Mesendoderm (in vitro differentiated cells): ENCODE measurements at places on chromosomes 13 and 19.

DNA sequence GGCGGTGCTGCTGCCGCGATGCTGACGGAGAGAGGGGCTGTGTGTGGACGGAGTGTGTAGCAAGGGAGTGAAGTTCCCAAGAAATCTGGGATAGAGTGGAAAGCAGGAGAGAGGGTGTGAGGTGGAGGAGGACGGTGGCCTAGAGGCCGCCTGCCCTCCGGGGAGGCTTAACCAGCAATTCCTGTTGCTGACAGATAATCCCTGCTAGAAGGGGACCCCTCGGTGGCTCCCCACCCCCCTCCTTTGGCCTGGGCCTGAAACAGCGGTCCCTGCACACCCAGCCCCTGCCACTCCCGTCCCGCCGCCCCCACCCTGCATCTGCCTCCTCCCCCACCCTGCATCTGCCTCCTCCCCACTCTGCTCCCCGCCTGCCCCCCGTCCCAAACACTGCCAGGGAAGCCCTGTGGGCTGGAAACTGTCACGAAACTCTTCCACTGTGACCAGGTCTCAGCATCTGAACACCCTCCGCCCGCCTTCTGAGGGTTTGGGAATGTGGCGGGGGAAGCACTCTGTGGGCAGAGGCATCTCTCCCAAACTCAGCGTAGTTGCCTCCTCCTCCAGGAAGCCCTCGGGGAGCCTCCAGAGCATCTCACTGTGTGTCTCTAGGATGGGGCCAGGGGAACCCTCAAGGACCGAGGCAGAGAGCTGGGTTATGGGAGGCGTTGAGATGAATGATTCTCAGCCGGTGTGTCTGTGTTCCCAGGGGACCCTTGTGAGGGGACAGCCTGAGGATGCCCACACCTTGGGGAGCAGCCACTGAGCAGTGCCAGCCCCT lies 17.1 kb upstream of the MATK start:
- no peaks in the 10 kb centered on the region for H3K4me1 ChIP-seq
- H3K36me3 ChIP-seq = no peaks in the 10 kb centered on the region
- no peak for DNase-seq
- no peak overlapping the region for H3K27ac ChIP-seq

- peak within 1 kb of the TSS; percentile 50 for H3K4me3 ChIP-seq
- peak within 1 kb of the TSS; percentile 85 for H3K27ac ChIP-seq
- H3K36me3 ChIP-seq = no peaks in the 10 kb centered on the region
- no peaks in the 10 kb centered on the region for H3K4me1 ChIP-seq
- H3K27me3 ChIP-seq = no peaks in the 10 kb centered on the region
Observed at GRCh38 chr13:36297366-36298338, at the start of gene CCDC169. CCDC169 (minus strand) TSS chr13:36297814; CDS start chr13:36297719, 95 bp downstream.

DNA sequence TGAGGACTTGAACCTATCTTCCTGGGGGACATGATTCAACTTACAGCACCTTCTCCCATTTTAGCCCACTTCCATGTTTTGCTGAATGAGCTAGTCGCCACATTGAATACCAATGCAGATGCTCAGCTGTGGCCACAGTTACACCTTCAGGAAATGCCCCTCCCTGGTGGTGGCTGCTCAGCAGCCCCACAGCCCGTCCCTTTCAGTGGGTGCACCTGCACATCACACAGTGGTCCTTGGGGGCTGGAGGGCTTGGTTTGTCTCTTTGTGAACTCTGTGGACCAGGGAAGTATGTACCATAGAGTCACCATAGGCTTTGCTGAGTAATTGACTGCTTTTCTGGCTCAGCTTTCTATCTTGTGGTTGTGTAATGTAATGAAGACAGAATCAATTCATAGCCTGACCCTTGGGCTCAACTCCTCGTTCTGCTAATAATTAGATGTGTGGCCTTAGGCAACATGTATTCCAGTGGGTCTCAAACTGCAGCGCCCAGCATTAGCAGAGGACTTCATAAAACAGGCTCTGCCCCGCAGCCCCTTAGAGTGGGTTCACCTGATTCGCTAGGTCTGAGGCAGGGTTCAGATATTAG lies 48.1 kb upstream of the FARP1 start:
- H3K27me3 ChIP-seq = no peaks in the 10 kb centered on the region
- H3K27ac ChIP-seq = no peak overlapping the region
- H3K4me3 ChIP-seq = no peak overlapping the region
- H3K36me3 ChIP-seq = no peaks in the 10 kb centered on the region
- H3K4me1 ChIP-seq = no peaks in the 10 kb centered on the region
- DNase-seq = no peak

DNA sequence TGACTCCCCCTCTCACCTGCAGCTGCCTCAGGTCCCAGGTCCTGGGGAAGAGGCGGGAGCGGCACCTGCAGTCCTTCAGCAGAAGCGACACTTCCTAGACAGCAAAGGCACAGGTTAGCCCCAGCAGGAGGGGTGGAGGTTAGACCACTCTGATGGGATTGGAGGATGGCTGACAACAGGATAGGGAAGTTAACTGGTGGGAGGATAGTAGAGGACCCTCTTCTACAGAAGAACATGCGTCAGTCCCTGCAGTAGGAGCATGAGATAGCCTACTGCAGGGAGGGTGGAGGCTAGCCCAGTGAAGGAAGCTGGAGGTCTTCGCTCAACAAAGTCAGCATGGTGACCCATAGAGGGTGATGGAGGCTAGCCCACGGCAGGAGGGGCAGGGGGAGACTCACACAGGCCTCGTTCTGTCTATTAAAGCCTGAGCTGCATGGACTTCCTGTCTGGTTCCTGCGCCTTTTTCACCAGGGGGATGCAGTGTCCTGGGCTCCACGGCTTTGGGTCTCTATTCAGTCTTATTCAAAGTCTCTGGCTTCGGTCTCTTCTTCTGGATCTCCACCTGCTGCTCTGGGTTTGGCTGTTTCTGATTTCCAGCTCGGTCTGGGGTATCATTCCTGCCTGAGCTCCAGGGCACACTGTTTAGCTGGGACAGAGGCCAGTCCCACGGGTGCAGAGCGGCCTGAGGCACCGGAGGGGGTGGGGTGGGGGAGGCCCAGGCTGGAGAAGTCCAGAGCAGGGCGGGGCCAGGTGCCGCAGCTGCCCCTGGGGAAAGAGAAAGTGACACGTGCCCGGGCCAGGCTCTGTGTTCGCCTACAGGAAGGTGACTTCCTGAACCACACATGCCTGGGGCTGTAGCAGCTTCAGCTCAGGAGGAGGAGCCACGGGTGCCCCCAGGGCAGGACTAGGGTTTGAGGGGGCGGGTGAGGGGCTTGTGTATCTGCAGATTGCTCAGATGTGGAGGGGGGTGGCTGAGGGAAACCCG lies 7.3 kb downstream of the IFNL3 start:
- H3K4me1 ChIP-seq = no peaks in the 10 kb centered on the region
- H3K36me3 ChIP-seq = no peaks in the 10 kb centered on the region
- H3K27ac ChIP-seq = no peak overlapping the region
- peak; percentile 41 for DNase-seq
- H3K27me3 ChIP-seq = no peaks in the 10 kb centered on the region

GRCh38 chr19:33297401-33298145 lies 4.8 kb downstream of the CEBPA start:
- no peaks in the 10 kb centered on the region for H3K4me1 ChIP-seq
- no peak overlapping the region for H3K27ac ChIP-seq
- peaks cover 26% of the 10 kb centered on the region for H3K27me3 ChIP-seq
- no peak overlapping the region for H3K4me3 ChIP-seq
- DNase-seq = no peak
